RPMI8226 (cell line): ENCODE measurements at places on chromosomes 11 and 22.

- DNase-seq: no peak
Observed at GRCh38 chr11:31325160-31325559, 44.4 kb downstream of the DCDC1 start.

GRCh38 chr11:18471995-18472394 is 16.3 kb downstream of the LDHAL6A start:
- DNase-seq: no peak

- no peak for DNase-seq
Observed at GRCh38 chr22:37141971-37142370, 7.7 kb downstream of the IL2RB start.

DNA sequence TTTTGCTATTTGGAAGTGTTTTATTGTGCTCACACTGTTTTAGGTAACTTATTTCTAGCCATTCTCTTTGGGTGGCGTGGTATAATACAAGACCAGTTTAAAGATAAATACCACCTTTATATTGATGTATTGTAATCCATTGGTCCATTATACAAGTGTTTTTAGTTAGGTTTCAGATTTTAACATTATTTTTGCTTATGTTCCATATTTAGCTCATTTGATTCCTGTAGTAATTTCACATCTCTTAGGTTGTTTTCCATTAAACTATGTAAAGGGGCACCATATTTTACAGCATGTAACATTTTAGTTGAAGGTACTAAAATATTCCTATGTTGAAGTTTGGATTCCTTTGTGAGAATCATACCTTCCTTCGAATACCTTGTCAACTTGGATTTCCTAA is 20.1 kb downstream of the EED start:
- DNase-seq: no peak

DNA sequence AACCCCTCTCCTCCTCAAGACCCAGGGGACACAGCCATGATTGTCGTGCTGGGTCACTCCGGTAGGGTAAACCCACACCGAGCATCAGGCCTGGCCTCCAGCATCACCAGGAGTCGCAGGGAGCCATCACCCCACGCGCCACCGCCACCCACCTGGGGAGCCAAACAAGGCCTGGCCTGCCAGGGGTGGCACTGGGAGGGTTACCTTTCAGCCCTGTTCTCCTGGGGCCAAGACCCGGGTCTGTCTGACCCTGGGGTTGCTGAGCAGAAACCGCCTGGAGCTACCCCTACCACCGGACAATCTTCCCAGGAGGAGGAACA is 39.3 kb upstream of the NNMT start:
- DNase-seq: no peak

GRCh38 chr11:46649180-46649738 is 31.9 kb downstream of the ATG13 start:
- DNase-seq: no peak

- DNase-seq: no peak
Observed at GRCh38 chr11:3816673-3817072, 8.3 kb downstream of the PGAP2 start.

DNA sequence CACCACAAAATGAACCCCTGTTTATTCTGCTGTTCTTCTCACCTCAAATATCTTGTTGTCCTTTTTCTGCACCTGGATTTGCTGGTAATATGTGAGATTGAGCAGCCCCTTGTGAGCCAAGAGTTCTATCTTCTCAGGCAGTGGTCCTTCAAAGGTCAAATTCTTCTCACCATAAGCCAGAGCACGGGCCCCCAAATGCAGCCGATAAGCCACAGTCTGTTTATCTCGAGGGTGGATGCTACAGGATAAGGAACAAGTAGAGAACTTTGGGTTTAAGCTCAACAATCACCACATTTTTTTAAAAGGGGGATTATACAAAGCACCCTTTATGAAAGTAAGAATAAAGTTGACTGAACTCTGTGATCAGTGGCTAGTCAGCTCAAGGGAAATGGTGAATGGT is 15.8 kb downstream of the TBRG1 start:
- DNase-seq: no peak

DNA sequence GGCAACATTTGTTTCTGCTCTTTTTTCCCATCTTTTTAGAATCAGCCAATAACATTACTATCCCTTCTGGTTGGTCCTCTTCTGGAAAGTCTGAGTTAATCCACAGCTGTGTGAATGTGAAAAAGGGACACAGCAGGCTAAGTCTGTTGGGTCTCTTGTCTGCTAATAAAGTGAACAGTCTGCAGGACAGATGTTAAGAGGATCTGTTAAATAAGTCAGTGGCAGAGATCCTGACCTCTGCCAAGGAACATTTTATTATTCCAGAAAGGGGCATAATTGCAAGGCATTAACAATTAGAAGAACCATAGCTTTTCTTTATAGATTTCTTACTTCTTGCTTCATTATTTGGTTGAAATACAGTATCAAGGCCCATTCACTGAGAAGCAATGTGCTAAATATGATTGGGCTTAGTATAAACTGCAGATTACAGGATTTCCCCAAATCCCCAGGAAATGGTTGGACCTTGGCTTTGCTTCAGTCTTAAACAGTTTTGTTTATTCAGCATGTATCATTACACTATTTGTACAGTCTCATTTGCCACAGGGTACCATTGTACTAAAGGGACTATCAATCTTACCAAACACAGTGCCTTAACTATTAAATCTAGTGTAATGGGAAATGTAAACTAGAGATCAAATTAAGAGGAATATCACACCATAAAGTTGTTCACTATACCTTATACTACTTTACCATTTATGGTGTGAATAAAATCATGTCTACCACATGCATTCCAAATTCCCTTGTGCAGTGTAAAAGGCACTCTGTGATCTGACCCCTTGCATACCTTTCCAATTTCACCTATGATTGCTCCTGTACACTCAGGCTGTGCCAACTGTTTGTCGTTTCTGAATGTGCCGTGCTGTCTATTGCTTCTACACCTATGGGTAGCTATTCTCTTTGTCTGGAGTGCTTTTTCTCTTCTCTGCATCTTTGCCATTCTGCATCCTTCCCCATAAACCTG is 274.0 kb downstream of the SOX6 start:
- no peak for DNase-seq

- no peak for DNase-seq
Observed at GRCh38 chr11:44972746-44973435, 22.2 kb upstream of the TP53I11 start.

- no peak for DNase-seq
Observed at GRCh38 chr11:116927163-116927974, 89.9 kb upstream of the APOA1 start.

- no peak for DNase-seq
Observed at GRCh38 chr11:91981995-91982394, 242.6 kb upstream of the FAT3 start.

DNA sequence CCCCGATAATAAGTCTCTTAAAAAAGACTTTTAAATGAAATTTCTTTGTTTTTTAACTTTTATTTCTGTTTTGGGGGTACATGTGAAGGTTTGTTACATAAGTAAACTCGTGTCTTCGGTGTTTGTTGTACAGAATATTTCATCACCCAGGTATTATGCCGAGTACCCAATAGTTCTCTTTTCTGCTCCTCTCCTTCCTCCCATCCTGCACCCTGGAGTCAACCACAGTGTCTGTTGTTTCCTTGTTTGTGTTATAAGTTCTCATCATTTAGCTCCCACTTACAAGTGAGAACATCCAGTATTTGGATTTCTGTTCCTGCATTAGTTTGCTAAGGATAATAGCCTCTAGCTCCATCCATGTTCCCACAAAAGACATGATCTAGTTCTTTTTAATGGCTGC is 1.6 kb upstream of the GSTP1 start:
- DNase-seq: no peak

- DNase-seq: no peak
Observed at GRCh38 chr22:47209547-47210023, 447.1 kb downstream of the TBC1D22A start.

DNA sequence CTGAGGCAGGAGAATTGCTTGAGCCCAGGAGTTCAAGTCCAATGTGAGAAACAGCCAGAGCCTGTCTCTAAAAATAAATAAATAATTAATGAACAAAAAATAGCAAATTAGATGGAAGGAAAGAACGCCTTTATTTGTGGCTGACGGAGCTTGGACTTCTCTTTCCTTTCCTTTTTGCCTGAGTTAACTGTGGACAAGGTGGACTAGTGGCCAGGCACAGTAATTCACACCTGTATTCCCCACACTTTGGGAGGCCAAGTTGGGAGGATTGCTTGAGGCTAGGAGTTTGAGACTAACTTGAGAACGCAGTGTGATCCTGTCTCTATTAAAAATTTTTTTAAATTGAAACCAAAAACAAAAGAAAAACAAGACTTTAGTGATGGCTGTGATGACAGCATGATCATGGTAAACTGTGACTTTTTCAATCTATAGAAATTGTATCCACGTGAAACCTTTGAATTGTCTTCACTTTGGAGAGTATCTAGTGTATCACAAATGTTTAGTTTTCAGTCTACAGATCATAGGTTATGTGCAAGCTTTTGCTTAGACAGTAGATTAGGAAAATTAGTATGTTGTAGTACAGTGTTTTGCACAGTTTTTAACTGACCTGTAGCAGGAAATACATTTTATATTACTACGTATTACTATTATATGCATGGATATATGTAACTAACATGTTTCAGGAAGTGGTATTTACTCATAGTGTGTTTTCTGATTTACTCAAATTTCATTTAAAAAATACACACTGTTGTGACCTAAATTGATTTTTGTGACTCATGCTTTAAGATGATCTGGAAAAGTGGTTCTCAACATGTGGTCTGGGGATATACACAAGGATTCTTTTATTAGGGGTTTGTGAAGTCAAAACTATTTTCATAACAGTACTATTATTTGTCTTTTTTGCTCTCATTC is 42.1 kb downstream of the KDM2A start:
- DNase-seq: no peak

DNA sequence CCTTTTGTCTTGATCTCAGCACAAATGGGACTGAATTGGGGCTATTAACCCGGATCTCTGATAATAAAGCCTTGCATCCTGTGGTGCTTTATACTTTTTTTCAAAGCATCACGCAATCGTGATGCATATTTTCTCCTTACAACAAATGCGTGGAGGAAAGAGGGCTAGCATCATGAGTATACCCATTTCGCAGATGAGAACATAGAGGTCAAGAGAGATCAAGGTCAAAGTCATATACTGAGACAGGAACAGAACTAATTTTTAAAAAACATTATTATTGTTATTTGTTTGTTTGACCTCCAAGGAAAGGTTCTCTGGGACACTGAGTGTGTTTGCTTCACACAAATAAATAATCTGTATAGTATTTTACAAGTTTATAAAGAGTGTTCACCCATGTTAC is 191.2 kb downstream of the ST3GAL4 start:
- no peak for DNase-seq

GRCh38 chr22:46764779-46765485 is 2.5 kb downstream of the TBC1D22A start:
- no peak for DNase-seq

- DNase-seq: no peak
Observed at GRCh38 chr11:62142921-62143320, 19.1 kb downstream of the INCENP start.

- no peak for DNase-seq
Observed at GRCh38 chr22:34913826-34914225, 152.1 kb upstream of the ISX start.

DNA sequence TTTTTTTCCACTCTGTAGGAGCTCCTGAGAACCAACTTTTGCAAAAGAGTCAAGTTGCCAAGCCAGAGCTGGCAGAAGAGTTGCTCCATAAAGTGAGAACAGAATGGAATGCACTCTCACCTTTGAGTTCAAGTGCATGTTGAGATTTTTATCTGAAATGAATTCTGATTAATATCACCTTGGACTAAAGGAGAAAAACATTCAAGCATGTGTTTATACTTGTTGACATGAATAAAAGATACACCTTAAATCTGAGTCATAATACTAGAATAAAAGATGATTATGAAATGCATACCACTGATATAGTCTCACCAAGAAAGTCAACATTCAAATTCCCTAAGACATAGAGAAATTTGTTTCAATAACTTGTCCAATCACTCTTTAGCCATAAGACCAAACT is 37.8 kb downstream of the ARL14EP start:
- DNase-seq: no peak

GRCh38 chr11:28878025-28878424 is 769.8 kb downstream of the METTL15 start:
- DNase-seq: no peak

DNA sequence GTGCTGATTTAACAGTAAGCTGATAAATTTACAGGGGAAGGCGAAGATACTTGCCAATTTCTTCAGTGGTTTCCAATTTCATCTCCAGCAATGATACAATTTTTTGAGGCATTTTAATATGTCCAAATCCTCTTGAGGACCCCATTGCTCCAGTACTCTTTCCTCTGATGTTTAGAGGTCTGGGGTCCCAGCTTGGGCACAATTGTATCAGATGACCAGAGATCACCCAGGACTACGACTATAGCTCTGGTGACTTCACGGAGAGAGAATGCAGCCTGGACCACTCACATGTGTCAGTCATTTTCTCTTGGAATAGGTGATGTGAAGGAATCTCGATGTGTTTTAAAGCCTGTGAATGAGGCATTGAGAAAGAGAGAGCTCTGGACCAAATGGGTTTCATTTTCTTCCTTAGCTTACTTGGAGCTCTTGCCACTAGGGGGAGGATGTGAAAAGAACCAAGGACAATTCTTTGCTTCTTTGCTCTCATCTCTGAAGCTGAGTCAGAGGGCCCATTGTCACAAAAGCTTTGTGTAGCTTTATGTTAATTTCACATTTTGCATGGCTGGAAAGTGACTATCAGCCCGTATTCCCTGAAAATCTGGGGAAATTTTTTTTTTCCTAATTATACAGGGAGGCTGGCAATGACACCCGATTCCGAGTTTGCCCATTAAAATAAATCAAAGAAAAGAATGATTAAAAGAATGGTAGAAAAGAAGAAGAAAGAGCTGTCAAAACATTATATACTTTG is 6.7 kb upstream of the CCDC90B start:
- peak; percentile 85 for DNase-seq

DNA sequence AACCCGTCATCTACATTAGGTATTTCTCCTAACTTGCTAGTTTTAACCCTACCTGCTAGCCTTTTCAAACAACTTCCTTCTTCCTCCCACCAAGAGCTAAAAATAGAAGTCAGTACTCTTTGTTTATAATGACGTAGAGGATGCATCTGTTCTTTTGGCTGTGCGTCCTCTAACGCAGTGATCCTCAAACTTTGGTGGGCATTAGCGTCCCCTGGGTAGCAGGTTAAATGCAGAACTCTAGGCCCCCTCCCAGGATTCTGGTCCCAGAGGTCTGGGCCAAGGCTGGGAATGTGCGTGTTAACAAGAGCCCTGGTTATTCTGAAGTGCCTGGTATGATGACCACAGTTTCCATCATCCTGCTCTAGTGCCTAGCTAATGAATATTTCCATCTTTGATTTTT is 67.6 kb downstream of the BARX2 start:
- DNase-seq: no peak

GRCh38 chr11:67604815-67605214 is 1.9 kb upstream of the NDUFV1 start:
- no peak for DNase-seq

DNA sequence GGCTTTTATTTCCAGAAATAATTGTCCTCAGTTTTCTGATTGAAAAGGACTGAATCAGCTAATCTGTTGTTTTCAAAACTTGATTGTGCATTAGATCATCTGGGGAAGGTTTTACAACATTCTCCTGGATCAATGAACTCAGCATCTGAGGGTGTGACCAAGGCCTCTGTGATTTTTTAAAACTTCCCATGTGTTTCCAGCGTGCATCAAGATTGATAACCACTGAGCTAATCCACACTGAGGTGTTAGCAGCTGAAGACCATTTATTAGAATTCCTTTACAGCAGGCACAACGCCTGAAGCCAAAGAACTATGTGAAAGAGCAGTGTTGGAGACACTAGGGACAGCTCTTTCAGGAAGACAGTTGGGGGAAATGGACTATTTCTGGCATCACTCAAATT is 10.2 kb downstream of the VSTM5 start:
- no peak for DNase-seq

GRCh38 chr11:132655187-132655855 is 877.0 kb downstream of the OPCML start:
- no peak for DNase-seq

GRCh38 chr11:97683733-97684132 is 1293.9 kb downstream of the JRKL start:
- DNase-seq: peak; percentile 43
